ENCODE measurements at places on chromosomes 13 and 19.

GRCh38 chr13:97977982-97978381, 24.5 kb downstream of the IPO5 start:
- no peak for DNase-seq

GRCh38 chr13:87779426-87779825, 108.3 kb downstream of the SLITRK5 start:
- no peak for DNase-seq

DNA sequence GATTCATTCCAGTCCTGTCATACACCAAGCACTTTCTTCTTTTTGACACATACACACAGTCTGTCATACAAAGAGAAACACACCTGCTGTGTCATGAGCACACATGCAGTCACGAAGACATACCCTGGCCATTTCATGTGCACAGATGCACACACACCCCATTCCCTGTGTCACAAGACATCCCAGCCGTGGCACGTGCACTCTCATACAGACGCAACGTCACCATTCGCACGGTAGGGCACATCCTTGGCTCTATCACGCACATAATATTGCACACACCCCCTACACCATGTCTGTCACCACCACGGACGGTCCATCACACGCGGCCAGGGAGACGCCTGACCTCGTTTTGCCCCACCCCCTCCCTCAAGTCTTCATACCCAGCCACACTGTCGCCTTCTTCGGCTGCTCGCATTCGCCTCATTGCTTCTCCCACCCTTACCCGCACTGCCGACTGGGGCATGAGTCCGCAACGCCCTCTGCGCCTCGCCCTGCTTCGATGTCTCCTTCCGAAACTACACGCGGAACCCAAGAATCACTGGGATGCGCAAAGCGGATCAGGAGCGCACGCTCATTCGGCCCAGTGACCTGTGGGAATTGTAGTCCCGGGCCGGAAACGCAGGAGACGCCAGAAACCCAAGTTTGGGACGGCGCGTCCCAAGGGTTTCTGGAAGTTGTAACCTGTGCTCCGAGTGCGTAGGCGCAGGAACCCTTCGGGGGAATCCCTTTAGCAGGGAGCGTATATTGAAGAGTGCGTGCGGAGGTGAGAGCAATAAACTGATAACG, 6.8 kb upstream of the ZNF283 start:
- DNase-seq, result no peak

DNA sequence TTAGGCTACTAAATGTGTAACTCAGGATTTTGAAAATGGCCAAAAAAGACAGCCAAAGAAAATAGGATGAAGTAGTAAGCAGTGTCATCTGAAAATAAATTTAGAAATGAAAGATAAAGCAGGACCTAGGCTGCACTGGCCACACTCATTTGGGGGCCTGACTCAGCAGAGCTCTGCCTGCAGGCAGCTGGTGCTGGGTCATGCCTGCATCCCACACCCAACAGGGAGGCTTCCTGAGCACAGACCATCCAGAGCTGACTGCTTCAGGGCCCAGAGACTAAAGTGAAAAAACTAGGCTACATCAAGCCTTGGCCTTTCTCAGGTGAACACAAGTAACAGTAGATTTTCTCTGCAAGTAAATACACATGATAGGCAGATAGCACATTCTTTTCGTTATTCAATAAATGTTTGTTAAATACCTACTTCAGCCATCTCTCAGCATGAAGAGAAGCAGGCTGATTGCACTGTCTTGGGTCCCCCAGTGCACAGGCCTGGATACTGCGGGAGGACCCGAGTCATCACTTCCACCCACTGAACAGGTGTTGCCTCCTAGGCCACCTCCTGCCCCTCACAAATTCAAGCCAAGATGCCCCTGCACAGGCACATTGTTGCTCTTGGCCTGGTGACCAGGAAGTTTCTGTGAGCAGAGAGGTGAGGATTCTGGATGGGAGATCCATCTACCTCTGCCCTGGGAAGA, 284.0 kb downstream of the OXGR1 start:
- DNase-seq, result no peak

DNA sequence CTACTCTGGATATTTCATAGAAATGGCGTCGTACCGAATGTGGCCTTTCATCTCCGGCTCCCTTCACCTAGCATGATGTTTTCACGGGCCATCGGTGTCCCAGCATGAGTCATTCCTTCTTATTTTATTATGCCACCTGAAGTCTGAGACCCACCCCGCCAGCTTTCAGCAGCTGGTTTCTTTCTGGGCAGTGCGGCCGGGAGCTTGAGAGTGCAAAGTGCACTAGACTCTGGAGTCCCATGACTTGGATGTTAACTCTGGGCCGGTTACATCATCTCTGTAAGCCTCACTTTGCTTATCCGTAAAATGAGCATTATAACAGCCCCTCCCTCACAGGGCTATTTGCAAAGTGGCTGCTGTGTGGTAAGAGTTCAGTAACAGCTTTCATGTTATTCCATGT, 5.8 kb upstream of the KMT5C start:
- no peak for DNase-seq

DNA sequence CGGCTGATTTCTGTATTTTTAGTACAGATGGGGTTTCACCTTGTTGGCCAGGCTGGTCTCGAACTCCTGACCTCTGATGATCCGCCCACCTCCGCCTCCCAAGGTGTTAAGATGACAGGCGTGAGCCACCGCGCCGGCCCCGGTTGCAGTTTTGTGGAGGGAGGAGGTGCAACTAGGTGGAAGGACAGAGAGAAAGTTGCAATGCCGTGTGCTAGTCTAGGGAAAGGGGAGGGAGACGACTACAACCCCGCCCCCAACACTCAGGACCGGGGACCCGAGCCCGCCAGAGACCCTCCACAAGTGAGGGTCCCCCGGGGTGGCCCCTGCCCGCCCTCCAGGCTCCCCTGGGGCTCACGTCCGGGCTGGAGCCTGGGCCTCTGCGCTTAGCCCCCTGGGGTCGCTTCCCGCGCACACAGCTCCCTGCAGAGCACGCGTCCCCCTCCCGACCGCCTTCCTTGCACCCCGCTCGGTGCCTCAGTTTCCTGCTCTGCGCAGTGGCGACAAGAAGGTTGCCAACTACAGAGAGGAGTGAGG, 1.2 kb upstream of the ARID3A start:
- DNase-seq, result no peak

GRCh38 chr19:32498648-32499200, 82.3 kb upstream of the PDCD5 start:
- no peak for DNase-seq

DNA sequence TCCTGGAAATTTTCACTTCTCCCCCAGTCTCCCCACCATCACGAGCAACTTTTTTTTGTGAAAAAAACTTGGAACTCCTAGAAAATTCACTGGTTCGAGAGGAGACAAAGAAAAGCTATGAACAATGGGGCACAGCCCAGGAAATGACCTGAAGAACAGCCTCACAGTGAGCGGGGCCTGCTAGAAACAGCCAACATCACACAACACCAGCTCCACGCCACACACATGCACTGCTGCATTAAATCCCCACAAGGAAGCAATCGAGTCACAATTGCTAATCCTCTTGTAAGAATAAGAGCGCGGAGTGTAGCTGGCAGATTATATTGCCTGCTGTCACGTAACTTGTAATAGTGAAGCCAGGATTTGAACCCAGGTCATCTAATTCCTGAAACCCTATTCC, 48.8 kb downstream of the SLC7A1 start:
- DNase-seq, result no peak

- no peak for DNase-seq
These were observed 150.3 kb downstream of the SLITRK5 start for GRCh38 chr13:87821512-87821911.

DNA sequence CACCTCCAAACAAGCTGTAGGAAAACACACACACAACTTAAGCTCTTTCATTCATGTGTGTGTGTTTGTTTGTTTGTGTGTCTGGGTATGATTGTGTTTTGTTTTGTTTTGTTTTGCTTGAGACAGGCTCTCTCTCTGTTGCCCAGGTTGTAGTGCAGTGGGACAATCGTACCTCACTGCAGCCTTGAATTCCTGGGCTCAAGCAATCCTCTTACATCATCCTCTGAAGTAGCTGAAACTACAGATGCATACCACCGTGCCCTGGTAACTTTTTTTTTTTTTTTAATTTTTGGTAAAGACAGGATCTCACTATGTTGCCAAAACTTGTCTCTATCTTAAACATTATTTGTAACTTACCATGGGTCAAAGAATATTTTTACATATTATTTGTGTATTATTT, 431.7 kb downstream of the SLITRK1 start:
- no peak for DNase-seq

GRCh38 chr19:58229255-58229639, 533 bp downstream of the ZNF544 start:
- DNase-seq, result no peak

DNA sequence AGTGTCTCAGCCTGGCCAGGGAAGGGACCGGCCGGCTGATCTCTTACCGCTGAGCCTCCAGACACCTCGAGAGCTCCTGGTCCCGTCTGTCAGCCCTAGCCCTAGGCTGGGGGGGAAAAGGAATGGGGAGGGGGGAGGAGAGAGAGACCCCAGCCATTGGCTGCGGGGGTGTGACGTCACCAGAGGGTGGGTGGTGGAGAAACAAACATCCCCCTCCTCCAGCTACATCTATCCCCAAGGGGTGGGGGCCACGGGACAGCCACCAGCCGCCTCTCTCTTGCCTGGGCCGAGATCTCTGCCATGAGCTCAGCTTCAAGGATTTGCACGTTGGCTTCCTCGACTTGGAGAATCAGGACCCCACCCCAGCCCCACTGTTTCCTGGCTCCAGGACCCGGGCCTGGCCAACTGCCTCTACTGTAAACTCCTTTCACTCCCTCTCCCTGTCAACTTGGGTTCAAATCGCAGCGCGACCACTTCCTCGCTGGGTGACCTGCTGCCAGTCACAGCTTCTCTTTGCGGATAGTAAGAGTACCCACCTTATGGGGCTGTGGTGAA, at the start of gene PRX:
PRX (minus strand) TSS at position 88 of the 555 bp plus-strand sequence. CDS start 5,446 bp downstream, outside the sequence.
- no peak for DNase-seq

GRCh38 chr19:49272204-49272603, 52.8 kb downstream of the SLC6A16 start:
- no peak for DNase-seq

DNA sequence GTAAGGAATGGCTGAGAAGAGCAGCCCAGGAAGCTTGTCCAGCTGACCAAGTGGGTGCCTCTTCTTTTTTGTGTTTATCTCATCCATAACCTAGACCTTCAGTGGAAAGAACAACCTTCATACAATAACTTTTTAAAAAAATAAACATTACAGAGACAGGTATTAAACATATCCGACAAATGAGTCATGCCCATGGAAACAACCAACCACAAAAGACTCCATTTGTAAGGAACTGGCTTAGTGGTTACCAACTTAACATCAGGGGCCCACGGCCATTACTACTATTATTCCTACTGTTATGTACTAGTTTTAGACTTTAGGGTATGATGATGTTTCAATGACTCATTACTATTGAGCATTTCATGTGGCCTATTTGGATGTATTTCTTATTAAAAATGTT, 191.7 kb upstream of the SERP2 start:
- DNase-seq, result no peak

- no peak for DNase-seq
These were observed 141.2 kb downstream of the SPRY2 start for GRCh38 chr13:80199585-80200292.

DNA sequence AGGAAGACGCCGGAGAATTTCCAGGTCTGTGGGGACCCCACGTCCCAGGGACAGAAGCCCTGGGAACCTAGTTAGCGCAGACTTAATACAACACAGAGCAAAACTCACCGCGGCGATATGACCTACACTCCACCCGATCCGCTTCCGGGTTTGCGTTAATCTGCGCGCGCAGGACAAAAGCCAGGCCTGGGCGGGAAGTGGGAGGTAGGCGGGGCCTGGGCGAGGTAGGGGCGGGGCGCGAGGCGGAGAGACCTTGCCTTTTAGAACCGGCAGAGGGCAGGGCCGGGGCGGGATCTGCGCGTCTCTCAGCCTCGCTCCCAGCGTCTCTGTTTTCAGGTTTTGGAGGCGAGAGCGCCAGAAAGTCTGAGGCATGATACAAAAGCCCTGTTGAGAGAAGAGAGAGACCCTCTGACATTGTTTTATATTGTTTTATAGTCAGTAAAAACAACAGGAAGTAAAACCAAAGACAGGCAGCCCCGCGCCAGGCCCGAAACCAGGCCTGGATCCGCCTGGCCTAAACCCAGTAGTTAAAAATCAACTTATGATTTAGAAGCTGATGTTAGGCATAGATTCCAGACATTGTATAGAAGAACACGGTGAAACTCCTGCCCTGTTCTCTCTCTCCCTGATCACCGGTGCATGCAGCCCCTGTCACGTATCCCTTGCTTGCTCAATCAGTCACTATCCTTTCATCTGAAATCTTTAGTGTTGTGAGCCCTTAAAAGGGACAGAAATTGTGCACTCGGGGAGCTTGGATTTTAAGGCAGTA, at the start of gene ZNF611:
ZNF611 (minus strand) TSS at position 152 of the 769 bp plus-strand sequence. CDS start 19,150 bp downstream, outside the sequence.
- DNase-seq, result peak; percentile 85

GRCh38 chr13:43569658-43570057, 217.1 kb downstream of the ENOX1 start:
- no peak for DNase-seq

GRCh38 chr13:106850973-106851650, 283.2 kb upstream of the ARGLU1 start:
- no peak for DNase-seq

GRCh38 chr19:8321986-8322637, 816 bp downstream of the RPS28 start:
- DNase-seq, result no peak

GRCh38 chr19:56088497-56089215, 32.4 kb downstream of the ZNF787 start:
- DNase-seq, result no peak

- no peak for DNase-seq
These were observed 10.1 kb downstream of the C19orf38 start for GRCh38 chr19:10858204-10858828.

DNA sequence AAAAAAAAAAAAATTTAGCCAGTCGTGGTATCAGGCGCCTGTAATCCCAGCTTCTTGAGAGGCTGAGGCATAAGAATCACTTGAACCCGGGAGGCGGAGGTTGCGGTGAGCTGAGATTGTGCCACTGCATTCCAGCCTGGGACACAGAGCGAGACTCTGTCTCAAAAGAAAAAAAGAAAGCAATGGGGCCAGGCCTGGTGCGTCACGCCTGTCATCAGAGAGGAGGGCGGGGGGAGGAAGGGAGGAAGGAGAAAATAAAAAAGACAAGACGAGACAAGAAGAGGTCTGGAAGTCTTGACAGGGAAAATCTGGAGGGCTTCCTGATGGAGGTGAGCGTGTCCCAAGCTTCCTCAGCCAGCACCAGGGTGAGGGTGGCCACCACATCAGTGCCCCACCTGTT, 54.9 kb upstream of the PTPRS start:
- DNase-seq, result no peak

DNA sequence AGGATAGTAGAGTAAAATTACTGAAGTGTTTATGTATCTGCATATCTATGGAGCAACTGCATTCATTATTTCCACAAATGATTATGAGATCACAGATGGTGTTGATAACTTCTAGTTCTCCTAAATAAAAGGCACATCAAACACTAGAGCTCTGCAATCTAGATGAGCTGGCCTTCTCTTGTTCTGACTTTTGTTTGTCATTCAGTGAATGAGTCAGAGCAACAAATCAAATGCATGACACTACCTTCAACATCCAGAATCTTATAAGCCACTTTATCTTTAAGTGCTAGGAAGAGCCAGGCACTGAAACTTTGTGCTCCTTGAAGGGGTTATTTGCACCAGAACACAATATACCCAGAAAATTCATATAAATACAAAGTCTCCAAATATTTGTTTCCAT, 456.0 kb downstream of the PCDH17 start:
- DNase-seq, result no peak
